ENCODE measurements at places on chromosomes 2 and 18.

- peak; percentile 73 for DNase-seq
These were observed 59.4 kb downstream of the DGKD start for GRCh38 chr2:233413559-233414272.

DNA sequence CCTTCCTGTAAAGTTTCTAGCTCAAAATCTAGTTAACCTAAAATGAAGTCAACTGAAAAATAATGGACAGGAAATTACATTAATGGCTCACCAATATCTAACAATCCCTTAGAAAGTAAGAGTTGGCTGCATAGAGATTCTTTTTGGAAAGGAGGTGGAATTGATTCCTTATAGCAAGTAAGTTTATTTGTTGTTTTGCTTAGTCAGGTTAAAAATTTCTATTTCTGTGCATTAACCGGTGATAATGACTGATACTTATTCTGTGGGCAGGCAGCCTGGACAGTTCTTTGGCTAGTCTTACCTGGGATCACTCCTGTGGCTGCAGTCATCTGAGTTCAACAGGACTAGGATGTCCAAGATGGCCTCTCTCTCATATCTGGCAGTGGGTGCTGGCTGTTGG lies 6.9 kb upstream of the BCL2L11 start:
- DNase-seq, result no peak

DNA sequence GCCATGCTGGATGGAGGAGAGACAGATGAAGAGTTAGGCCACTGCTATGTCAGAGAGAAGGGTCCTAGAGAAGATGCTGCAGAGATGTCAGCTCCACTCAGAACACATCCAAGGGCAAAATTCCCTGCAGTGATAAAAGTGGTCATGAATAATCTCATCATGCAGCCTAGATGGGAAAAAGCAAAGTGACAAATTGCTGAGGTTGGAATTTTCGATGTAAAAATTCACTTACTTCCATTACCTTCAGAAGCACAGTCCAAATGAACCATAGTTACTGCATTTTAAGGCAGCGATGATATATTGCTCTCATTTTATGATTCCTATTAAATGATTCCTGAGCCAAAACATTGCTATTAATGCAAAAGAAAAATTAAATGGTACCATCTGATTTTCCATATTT lies 16.4 kb downstream of the ANKRD29 start:
- DNase-seq, result no peak

DNA sequence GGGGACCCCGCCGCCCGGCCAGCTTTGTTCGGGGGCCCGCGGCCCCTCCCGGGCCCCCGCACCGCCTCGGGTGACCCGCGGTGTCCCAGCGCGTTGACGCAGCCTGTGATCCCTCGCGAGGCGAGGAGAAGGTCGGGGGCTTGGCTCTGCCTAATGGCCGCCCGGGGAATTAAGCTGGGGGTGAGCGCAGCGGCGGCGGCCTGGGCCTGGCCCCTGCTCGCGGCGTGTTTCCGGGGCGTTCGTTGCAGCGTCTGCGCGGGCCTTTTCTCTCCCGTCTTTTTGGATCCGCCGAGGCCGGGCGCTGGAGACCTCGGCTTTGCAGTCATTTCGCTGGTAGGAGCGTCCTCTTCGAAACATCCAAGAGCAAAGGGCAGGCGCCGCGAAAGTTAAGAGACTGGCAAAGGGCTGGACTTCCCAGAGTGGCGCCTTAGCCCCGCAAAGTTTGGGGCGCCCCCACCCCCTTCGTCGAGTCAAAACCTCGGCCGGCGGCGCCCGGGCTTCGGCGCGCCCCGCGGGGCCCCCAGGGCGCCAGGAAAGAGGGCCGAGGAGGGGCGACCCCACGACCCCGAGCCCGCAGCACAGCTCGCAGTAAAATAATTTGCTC lies 1.3 kb downstream of the SALL3 start:
- no peak for DNase-seq

- no peak for DNase-seq
These were observed 87.9 kb upstream of the ETAA1 start for GRCh38 chr2:67309281-67309680.

GRCh38 chr2:214184461-214184860 lies 226.4 kb upstream of the VWC2L start:
- no peak for DNase-seq

DNA sequence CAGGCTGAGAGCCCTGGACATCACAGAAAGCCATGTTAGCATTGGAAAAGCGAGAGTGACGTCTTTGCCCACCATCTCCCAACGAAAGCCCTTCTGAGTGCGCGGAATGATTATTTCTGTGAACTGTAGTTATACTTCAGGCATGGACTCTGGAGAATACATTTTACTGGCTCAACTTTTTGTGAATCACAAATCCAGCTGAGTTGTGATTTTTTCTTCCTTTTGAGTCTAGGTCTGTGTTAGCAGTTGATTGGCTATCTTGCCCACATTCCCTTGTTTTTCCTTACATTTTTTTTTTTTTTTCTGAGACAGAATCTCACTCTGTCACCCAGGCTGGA lies 183.1 kb downstream of the INO80D start:
- no peak for DNase-seq

DNA sequence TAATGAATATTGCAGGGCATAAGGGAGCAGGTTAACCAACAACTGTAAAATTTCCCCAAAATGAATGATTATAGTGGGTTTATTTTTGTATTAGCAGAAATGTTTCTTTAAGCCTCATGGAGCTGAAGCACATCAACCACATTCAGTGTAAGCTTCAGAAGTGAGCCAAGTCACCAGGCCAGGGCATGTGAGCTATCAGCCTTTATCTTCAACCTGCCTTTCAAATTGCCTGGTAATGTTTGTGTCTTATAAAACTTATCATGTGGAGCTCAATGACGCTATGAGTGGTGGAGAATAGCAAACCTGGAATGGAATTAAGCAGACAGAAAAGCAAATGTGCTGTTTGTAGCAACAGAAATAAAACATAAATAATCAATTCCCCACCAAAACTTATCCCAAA lies 1068.4 kb downstream of the LRP1B start:
- no peak for DNase-seq

DNA sequence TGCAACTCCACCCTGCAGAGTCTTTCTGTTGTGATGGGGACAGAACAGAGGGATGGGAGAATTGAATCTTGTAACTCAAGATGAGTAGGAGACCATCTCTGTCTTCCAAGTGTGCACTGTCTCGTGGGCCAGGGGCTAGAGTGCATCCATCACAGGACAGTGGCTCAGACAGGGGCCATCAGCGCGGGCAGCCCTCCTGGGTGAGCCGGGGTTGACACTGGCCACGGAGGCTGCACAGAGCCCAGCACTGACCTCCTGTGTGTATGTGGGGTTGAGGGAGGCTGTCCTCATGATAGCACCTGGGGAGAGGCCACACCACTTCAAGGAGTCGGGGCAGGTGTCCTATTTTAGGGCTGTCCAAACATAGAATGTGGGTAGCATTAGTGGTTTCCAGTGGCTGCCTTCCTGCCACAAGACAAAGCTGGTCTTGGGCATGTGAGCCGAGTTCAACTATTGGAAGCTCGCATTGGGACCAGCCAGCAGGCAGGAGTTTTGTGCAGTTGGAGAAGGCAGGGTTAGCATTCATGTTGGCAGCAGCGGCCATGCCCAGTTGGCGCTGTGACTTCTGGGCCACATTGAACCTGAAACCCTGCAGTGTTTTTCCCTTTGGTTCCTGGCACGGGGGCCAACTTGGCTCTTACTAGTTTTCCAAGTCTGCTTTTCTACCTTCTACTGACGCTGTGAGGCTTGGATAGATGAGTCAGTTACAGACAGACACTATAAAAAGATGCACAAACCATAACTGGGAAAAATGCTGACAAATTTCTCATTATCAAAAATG lies 45.3 kb downstream of the ACOXL start:
- no peak for DNase-seq

- no peak for DNase-seq
These were observed 9.5 kb downstream of the COPS7B start for GRCh38 chr2:231795525-231796327.

- DNase-seq, result no peak
These were observed 234.1 kb downstream of the FHOD3 start for GRCh38 chr18:36531636-36532035.

DNA sequence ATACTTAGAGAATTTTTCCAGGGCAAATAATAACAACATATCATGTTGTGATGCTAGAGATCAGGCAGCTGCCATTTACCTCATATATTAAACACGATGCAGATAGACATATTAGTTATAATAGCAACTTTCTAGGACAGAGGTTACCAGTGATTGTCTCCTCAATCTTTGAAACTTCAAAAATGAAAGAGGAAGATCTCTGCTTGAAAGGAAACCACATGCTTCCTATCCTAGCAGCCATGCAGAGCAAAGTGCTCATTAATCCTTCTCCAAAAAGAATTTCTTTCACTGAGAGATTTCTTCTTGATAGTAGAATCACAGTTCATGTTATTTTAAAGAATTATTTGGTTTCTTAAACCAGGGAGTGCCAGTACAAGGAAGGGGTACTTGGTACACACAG lies 317.2 kb downstream of the CPS1 start:
- no peak for DNase-seq

DNA sequence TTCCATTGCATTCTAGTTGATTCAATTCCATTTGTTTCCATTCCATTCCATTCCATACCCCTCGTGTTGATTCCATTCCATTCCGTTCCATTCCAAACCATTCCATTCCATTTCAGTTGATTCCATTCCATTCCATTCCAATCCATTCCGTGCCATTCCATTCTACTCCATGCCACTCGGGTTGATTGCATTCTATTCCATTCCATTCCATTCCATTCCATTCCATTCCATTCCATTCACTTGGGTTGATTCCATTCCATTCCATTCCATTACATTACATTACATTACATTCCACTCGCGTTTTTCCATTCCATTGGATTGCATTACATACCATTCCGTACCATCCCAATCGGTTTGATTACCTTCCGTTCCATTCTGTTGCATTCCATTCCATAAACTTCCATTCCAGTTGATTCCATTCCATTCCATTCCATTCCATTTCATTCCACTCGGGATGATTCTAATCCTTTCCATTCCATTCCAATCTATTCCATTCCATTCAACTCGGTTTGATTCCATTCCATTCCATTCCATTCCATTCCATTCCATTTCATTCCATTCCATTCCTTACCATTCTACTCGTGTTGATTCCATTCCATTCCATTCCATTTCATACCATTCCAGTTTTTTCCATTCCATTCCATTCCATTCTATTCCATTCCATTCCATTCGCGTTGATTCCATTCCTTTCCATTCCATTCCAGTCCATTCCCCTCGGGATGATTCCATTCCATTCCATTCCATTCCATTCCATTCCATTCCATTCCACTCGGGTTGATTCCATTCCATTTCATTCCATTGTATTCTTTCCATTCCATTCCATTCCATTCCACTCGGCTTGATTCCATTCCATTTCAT lies 1140.4 kb downstream of the RPIA start:
- DNase-seq, result no peak

DNA sequence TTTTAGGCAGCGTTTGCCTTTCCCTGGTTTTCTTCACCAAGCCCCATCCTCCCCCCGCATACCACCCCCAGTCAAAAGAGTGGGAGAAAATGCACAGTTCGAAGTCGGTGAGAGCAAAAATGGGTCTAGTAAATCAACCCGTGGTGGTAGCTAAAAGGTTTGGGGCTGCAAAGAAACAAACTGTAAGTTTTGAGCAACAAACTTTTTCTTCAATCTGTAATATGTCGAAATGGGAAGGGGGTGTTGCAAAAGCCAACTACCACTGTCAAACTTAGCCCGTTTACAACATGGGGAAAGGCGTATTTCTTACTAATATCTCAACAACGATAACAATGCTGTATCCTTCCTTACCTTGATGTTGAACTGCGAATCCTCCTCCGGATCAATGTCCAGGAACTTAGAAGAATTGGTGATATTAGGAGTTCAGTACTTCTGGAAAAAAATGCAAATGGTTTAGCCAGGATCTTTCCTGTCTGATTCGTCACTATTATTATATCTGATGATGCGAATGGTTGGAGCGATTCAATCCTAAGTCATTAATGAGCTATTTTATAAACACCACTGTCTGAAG lies 2.4 kb upstream of the SATB2 start:
- DNase-seq, result no peak

GRCh38 chr2:31131871-31132270 lies 6.4 kb downstream of the GALNT14 start:
- no peak for DNase-seq

DNA sequence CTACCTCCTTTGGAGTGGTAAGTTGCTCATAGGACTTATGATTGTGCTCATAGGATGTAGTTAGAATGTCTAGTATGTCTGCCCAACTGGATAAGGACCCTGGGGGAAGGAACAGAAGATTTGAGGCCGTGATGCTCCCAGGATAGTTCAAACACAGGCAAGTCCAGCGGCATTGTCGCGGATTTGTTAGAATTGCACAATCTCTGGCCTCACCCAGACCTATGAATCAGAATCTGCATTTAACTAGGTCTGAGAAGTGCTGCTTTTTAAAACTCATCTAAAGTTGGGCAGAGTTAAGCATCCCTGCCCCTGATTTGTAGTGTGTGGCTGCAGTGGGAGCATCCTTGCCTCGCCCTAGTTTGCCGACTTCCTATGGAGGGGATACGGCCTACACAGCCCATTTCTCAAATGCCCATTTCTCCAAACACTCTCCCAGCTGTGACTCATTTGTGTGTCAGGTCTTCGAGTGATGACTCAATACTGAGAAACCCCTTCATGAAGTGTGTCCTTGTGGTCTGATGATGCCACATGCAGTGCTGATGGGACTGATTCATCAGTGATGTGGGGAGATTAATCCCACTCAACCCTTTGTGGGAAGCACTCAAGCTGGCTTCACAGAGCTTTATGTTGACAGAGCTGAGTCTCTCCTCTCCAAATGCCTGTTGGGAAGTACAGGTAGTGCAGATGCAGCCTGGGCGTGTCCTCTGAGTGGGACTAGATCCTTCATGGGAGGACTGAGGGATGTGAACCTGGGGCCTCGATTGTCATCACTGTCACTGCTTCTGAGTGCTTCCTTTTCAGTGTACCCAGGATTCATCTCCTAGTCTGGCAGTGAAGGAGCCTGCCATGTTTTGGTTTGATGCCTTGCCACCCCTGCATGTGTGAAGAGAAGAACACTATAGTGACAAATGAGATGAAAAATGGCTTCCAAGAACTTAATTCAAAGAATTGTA lies 18.7 kb downstream of the SMIM21 start:
- peak; percentile 60 for DNase-seq

- no peak for DNase-seq
These were observed 19.9 kb downstream of the RND3 start for GRCh38 chr2:150467621-150467963.

GRCh38 chr2:47334356-47335136 lies 68.4 kb upstream of the MSH2 start:
- DNase-seq, result no peak

GRCh38 chr2:57569396-57569795 lies 477.2 kb upstream of the VRK2 start:
- DNase-seq, result no peak

DNA sequence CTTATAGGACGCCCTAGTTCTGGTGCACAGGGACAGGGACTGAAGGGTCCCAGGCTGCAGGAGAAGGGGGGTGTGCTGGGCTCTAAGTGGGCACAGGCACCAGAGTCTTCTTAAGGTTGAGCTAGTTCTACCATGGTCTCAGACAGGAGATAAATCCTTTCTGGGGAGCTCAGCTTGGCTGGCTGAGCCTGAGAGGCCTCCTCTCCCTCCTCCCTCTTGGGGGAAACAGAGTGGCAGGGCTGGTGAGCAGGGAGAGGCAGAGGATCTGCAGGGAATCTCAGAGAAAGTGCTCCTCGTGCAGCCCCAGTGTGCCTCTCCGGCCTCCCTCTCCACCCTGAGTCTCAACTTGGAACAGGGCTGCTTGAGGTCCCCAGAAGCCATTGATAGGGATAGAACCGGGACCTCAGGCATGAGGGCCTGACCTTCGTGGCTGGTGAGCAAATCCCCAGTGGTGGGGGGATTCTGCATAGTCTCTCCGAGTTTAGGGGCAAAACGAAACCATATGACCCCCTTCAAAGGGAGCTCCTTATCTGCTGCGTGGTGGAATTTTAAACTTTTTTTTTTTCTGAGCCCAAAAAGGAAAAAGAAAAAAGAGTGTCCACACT lies 2.0 kb downstream of the GDF7 start:
- no peak for DNase-seq
